ENCODE measurements at places on chromosomes 5 and 9. TPM values are rescaled to one million over a fixed set of nuclear protein-coding genes. Genes with fewer than 3 reads are reported as not detected.

PAEP gene
- total RNA-seq: not detected

ADAMTS12 gene
- 3.3 TPM for total RNA-seq

FSD1L gene
- 1.6 TPM for total RNA-seq

DNA sequence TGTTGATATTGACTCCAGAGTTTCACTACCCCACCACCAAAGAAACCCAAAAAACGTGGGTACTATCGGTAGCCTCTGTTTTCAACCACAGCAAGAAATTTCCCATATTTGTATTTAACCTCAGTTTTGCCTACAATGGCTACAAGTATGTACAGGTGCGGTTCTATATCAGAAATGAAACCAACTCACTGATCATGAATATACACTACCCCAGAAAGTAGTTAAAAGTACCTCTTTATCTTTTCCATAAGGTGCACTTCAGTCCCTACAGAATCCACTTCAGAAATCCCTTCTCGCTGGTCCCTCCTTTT is 140.6 kb upstream of the SLC12A2 start:
- DNase-seq: no peak

ENC1 gene
- 90.5 TPM for total RNA-seq

TXNDC8 gene
- total RNA-seq: not detected

DNA sequence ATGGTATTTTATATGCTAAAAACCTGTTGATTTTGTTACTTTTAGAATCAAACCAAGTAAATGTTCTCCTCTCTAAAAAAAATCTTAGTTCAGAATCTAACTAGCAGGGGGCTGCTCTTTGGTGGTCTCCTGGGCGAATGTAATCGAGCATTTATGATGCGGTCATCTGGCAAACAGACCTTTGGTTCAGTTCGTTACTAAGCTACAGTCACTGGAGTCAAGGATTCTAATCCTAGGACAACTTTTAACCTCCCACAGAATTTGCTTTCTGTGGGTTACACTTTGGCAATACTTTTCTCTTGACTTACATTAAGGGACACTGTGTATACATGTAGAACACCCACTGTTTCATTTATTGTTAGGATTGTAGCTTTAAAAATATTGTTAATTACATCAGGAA is 26.3 kb upstream of the FREM1 start:
- DNase-seq: no peak

CYFIP2 gene
- 56.5 TPM for total RNA-seq

DNA sequence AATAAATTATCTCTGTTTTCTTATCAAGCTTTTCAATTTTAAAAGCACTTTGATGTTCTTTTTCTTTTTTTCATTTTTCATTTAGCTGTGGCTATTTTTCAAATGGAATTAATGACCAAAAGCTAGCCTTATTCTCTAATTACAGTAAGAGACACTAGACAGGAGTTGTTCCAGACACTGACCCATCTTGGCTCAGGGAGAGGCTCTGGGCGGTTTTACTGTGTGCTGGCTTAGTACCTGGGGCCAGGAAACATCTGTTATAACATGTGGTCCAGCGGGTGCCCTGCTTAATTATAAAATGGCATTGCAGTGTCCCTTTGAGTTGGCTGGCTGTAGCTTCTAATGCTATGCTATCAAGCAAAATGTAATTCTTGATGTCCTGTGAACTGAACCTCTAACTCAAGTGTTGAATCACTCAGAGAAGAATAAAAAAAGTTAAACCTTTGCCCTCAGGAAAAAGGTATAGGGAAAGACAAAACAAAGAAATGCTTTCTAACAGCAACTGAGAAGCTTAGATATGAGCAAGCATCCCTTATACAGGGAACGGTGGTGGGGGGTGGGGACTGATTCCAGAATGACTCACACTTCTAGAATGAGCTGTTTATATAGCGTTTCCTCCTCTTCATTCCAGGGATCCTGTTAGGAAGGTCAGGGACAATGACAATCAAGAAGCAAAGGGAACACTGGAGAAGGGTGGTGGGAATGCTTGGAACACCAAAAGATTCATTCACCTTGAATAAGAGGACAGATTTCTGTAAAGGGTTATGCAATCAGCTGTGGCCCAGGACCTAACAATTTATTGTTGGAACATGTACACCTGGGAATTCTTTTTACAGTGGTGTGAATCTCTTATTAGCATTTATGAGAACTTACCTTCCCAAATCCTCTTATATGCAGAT is 58.7 kb upstream of the NFIB start:
- DNase-seq: no peak

GDA gene
- total RNA-seq: 1.2 TPM

MAMDC4 gene
- total RNA-seq: 4.8 TPM

GRCh38 chr5:79851391-79851863 is 139.6 kb downstream of the MTX3 start:
- DNase-seq: no peak

- DNase-seq: no peak
Observed at GRCh38 chr9:110101531-110102161, 106.3 kb downstream of the C9orf152 start.
